Hepatocyte (in vitro differentiated cells): ENCODE measurements at places on chromosomes 12 and 14.

- no peak for DNase-seq
Measured at GRCh38 chr12:2190896-2191533, 138.2 kb downstream of the CACNA1C start.

- no peak for DNase-seq
Measured at GRCh38 chr12:97140355-97140754, 233.3 kb downstream of the NEDD1 start.

DNA sequence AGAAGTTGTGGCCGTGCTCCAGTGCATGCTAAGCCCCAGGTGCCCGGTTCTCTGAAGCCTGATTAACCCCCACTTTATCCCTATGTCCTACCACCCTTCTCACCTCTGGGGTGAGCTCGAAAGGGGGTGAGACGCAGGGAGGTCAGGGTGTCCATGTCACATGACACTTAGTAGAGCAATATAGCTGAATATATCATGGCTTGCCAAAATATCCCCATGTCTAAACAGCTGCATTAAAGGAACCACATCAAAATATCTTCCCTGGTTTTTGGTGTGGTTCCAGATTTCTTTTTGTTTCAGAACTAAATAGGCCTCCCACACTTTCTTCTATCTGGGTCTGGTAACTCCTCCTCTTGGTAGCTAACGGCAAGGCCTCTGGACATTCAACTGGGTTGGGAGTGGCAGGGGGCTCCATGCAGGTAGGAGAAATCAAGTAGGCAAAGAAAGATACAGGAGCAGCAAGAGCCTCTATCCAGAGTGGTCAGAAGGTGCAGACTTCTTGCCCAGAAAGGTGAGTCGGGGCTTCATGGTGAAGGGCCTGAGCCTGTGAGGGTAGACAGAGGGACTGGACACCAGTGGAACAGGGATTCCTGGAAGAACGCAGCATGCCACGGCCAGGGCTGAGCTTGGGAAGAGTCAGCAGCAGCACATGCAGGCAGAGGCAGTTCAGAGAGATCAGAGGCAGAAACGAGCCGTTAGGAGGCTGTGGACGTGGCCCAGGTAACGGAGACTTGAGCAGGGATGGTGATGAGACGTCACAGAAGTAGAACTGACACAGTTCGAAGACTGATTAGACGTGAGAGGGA is 202.8 kb upstream of the DIO3 start:
- DNase-seq, result no peak

DNA sequence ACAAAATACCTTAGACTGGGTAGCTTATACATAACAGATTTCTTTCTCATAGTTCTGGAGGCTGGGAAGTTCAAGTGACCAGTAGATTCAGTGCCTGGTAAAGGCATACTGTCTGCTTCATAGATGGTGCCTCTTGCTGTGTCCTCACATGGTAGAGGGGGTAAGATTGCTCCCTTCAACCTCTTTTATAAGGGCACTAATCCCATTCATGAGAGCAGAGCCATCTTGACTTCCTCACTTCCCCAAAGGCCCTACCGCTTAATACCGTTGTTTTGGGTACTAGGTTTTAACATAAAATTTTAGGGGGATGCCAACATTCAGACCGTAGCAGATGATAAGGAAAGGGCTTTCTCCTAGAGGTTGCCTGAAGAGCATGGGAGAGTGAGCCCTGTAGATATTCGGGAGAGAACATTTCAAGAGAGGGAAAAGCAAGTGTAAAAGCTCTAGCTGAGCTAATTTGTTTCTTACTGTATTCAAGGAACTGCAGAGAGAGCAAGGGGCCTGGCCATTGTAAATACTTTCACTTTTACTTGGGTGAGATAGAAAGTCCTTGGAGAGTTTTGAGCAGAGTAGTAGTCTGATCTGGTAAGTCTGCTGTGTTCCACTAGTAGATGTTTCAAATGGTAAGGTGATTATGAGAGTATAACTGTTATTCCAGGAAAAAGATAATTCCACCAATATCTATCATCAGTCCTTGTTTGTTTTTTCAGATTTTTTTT is 27.3 kb downstream of the FRS2 start:
- no peak for DNase-seq

DNA sequence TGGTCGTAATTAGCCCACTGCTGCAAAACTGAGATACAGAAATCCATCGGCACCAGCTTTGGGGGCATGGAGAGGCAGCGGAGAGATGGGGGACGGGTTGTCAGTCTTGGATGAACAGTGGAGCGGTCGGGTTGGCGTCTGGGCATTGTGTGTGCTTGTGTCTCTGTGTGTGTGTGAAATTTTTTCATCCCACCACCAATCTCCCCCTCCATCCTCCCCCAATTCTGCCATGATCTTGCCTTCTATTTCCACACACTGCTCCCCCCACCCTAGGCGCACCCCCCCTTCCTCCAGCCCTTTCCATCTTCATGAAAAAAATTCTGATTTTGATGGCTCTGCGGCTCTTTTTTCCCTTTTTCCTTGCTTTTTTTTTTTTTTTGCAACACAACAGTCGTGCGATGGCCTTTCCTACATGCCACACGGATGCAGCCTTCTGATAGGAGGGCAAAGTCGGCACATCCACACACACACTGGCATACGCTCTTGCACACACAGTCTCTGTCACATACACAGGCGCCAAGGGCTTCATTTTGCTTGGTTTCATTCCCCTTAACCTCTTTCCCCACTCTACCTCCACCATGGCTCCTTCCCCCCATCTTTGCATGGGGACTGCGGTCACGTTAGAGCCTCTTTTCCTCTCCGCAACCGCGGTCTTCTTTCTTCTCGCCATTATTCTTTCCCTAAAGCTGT is 3.3 kb downstream of the NRXN3 start:
- DNase-seq, result no peak

DNA sequence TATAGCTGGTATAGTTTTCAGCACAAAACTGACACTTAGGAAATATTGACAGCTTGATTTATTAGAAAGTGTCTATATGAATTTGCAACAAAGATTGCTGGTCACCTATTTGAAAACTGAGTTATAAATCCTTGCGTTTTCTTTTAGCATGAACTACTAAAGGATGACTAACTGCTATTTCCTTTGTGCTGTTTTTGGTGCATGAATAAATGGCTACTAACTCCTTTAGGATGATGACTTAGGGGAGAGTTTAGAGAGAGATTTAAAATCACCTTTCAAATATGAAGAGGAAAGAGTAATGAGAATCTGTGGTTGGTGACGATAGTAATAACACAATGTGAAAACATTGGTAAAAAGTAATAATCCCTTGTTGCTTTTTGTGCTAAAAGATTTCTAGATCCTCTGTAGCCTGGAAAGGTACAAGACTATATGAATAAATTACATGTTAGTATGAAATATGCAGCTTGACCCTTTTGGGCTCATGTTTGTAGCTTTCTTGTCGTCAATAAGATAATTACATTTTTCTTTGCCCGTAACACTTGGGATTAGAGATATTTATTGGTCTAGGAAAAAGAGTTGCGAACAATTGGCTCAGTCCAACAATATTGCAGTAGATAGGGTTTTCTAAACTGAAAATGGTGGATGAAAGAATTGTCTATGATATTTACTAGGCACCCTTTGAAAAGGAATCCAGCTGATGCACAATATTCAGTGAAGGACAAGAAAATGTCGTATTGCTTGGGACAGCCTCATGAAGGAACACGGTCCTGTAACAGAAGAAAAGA is 453.0 kb downstream of the ADAMTS20 start:
- DNase-seq, result no peak

DNA sequence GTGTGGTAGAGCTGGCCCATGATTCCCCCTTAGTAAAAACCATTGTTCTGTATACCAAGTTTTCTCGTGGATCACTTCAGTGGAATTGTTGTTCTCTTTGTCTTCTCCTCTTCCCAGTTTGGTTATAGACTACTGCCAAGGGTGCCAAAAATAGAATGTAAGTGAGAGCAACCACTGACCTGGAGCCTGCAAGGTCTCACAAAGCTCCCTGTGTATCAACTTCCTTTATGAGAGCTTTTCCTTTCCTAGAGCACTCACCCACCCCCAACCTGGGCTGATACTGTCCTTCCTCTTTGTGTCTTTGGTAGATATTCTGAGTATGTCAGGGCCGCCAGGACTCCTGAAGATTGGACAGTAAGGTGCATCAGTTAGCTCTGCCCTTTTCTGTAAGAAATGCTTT is 101.0 kb downstream of the SCN8A start:
- DNase-seq, result no peak
